Muscle of arm (tissue), 14 donors: ENCODE measurements at places on chromosomes 3 and 15.

GRCh38 chr15:62150445-62150844, 14.6 kb downstream of the C2CD4B start:
- DNase-seq: no peak

- DNase-seq: no peak
Measured at GRCh38 chr3:53149699-53150098, 11.3 kb upstream of the PRKCD start.

DNA sequence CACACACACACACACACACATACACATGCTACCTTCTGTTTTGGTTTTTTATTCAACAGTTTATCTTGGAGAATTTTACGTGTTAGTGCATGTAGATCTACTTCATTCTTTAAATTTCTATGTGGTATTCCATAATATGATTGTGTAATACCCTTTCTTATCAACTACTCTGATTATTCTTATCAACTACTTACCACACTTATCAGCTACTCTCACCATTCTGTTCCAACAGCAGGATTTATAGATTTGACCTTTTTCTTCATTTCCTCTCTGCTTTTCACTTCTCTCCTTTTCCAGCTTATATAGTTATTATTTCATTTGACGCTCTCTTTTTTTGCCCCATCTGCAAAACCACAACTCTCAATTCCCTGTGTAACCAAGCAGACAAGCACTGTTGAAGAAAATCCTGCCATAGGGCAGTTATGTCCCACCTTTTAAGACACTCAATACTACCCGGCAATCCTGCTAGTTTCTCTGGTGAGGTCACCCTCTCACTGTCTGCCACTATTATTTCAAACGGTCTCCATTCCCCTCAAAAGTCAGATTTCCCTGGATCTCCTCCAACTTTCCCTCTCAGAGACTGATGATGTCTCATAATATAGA, 56.9 kb upstream of the SATB1 start:
- no peak for DNase-seq

DNA sequence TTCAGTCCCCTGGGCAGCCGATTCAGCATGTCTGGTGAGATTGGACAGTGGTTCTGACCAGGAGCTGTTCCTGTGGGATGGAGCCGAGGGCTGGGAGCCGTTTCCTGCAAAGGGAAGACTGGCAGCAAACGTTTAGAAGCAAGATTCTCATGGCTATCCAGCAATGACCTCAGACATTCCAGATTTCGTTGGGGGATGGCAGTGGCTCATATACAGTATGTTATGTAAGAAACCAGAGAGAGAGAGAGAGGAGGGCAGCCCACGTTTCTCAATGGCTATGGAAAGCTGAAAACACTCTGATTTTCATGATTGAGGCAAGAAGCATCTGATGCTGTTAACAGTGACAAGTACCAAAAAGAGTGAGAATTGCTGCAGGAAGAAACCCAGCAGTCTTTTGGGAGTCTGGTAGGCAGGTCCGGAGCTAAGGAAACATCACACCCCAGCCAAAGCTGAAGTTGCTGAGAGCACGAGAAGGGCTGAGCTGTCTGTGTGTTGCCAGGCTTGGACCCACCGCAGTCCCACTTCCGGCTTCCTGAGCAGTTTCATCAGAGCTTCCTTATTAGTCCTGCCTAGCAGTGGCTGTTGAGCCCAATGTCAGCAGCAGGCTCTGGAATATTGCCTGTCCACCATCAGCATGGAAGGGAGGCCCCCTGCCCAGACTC, 25.6 kb upstream of the VPS8 start:
- DNase-seq: peak; percentile 79

GRCh38 chr3:66399529-66400232, 101.1 kb downstream of the LRIG1 start:
- DNase-seq: no peak

DNA sequence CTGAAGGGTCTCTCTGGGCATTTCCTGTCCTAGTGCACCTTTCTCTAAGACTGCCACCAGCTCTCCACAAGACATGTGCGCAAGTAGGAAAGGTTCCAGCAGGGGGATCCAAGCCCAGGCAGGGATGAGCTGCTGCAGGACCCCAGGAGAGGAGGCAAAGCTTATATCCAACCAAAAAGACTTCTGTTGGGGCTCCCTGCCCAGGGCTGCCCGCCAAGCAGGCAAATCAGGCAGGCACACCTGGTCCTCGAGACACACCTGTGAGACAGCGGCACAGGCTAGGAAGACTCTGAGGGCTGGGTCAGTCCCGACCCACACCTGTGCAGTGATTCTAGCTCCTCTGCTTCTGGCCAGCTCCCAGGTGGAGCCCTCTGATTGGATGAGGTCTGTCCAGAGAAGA, 80.6 kb downstream of the MYLK start:
- DNase-seq: no peak

- DNase-seq: no peak
Measured at GRCh38 chr3:66428733-66429132, 72.1 kb downstream of the LRIG1 start.

- DNase-seq: no peak
Measured at GRCh38 chr3:47515864-47516319, 2.4 kb upstream of the ELP6 start.

GRCh38 chr15:94265982-94266381, 34.6 kb downstream of the MCTP2 start:
- no peak for DNase-seq

- peak; percentile 55 for DNase-seq
Measured at GRCh38 chr15:98955331-98955730, 52.3 kb downstream of the PGPEP1L start.

DNA sequence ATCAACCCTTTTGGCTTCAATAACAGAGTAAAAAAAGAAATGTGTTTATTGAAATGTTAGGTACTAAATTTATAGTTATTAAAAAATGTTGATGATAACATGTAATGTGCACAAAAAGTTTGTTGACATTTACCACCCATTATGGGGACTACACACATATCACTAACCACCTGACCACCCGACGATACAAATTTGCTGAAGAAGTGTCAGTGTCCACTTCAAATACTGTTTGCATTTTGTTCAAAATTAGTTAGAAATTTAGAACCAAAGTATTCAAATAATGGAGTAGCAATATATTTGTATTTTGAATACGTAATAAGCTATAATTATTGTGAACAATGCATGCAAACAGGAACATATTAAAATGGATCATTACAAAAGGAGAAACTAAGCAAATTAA, 54.4 kb downstream of the KCNH8 start:
- DNase-seq: no peak

- peak; percentile 11 for DNase-seq
Measured at GRCh38 chr3:81643721-81644120, 117.7 kb downstream of the GBE1 start.

GRCh38 chr3:129650256-129650872, 43.9 kb upstream of the PLXND1 start:
- DNase-seq: peak; percentile 71

DNA sequence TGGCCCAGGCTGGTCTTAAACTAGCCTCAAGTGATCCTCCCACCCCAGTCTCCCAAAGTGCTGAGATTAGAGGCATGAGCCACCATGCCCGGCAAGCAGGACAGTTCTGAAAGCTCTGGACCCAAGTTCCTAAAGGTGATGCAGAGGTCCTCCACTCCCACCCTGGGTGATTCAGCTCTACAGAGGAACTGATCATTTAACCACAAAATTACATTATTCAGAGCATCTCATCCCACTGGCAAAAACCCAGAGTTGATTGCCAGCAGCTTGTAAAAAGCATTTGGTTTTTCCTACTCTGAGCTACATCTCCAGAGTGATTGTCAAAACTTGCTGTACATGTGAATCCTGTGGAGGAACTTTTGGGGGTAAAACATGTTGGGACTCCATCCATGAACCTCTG, 60.2 kb downstream of the SLTM start:
- DNase-seq: peak; percentile 5

GRCh38 chr3:185549651-185550111, 2.7 kb downstream of the LIPH start:
- DNase-seq: no peak

DNA sequence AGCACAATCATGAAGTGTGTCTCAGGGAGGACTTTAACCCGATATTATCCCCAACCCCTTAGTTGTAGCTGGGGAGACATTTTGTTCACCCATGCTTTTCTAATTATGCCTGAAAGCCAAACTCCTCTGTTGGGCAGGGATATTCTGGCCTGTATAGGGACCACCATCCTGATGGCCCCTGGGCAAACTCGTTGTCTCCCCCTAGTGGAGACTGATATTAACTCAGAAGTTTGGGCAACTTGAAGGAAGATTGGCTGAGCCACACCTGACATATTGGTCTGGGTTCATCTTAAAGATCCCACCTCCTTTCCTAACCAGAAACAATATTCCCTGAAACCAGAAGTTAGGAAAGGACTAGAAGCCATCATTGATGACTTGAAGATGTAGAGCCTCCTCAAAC, 42.3 kb downstream of the TM4SF18 start:
- DNase-seq: no peak

- no peak for DNase-seq
Measured at GRCh38 chr3:188278717-188279324, 124.9 kb downstream of the LPP start.

GRCh38 chr15:31328428-31328968, 1.9 kb downstream of the KLF13 start:
- no peak for DNase-seq

DNA sequence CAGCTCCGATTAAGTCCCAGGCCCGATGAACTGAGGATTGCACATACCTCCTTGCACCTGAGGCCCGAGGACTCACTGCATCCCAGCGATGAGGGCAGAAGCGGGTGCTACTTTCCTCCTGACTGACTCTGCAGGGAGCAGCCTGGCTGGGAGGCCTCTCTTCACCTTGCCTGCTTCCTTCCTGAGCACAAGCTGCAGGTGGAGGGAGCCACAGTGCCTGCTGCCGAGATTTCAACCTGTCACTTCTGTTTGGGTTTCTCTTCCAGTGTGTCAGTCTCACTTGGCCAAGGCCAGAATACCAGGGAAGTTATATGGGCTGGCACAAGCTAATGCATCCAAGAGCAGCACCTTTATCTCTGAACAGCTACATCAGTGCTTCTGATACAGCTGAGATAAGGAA, 185.4 kb downstream of the NTRK3 start:
- no peak for DNase-seq

- DNase-seq: no peak
Measured at GRCh38 chr15:54843006-54843405, 353.7 kb downstream of the RSL24D1 start.

DNA sequence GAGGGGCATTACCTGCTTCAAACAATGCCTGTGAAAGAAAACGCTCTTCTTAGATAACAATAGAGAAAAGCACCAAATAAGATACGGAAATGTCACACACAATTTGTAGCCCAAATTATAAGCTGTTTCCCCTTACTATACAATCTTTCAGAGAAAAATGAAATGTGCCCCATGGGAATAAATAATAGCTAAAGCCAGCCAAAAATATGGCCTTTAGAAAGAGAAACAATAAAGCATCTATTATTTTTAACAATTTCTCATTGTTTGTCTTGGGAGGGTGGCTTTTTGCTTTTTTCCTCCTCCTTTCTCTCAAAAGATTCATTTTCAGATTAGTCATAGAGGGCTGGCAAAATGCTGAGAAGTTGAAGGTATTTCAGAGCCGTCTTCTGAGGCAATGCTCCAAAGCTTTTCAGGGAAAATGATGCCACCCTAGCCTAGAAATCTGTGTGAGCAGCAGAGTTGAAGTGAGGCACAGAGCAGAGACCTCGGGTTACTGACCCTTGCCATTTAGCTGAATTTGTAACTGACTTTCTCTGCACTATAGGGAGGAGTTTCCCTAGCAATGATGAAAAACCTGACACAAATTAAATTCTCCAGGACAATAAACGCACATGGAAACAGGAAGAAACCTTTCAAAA, 86.3 kb upstream of the PRICKLE2 start:
- DNase-seq: no peak
